ENCODE measurements at places on chromosomes 3 and 15. TPM values are rescaled to one million over a fixed set of nuclear protein-coding genes. Genes with fewer than 3 reads are reported as not detected.

Gene PLSCR2
- total RNA-seq = not detected

Gene ZNF35
- total RNA-seq = 5.4 TPM

Gene IMP3
- 101 TPM for total RNA-seq

Gene SLC28A2
- total RNA-seq = not detected

Gene PPARG
- 0.41 TPM for total RNA-seq

- H3K27ac ChIP-seq = no peak overlapping the region
- H3K4me3 ChIP-seq = no peak overlapping the region
- no peaks in the 10 kb centered on the region for H3K36me3 ChIP-seq
- no peaks in the 10 kb centered on the region for H3K27me3 ChIP-seq
- H3K4me1 ChIP-seq = no peaks in the 10 kb centered on the region
- no peak for DNase-seq
These were observed 345.7 kb downstream of the CADM2 start for GRCh38 chr3:85304360-85304964.

DNA sequence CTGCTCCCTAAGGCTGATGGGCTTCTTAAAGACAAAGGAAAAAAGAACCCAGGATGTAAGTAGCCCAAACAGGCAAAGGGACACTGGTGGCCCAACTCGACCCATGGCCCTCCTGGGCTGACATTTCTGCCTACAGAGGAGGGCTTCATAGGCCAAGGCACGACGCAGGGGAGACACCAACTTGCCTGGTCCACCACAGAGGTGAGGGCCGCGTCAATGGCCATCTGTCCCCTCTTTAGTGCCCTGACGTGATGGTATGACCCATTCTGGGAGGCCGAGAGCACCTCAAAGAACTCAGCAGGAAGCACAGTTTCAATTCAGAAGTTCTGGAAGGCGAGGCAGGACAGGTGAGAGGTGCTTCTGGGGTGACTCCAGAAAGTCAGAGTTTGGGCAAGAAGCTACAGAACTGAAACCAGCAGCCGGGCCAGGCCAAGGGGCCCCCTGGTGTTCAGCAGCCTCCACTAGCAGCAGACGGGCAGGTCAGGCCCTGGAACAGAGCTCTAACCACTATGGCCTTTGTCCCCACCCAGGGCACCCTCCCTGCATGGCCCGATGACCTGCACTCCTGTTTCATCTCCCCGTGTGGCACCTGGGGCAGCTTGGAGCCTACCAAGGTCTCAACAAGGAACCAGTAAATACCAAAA is 45.1 kb downstream of the HMCES start:
- DNase-seq = no peak
- H3K27me3 ChIP-seq = no peaks in the 10 kb centered on the region
- no peak overlapping the region for H3K4me3 ChIP-seq
- H3K36me3 ChIP-seq = no peaks in the 10 kb centered on the region

DNA sequence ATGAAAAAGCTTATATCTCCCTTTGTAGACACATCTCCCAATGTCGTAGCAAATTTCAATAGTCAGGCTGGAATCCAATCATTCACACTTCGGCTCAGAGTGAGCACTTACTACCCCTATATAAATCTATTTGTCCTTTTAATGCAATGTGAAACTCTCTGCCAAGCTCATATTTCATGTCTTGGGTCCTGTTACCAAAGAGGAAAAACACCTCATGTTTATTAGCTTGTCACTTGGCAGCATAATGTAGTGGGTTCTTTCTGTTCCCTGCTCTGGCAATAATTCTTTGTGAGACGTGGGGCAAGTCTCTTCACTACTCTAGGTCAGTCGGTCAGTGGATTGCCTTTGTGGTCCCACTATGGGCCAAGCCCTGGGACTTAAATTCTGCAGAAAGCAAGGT is 107.1 kb downstream of the SRGAP3 start:
- no peak for DNase-seq
- H3K27ac ChIP-seq = no peak overlapping the region
- H3K36me3 ChIP-seq = no peaks in the 10 kb centered on the region
- peaks cover 17% of the 10 kb centered on the region for H3K27me3 ChIP-seq
- H3K4me3 ChIP-seq = no peak overlapping the region
- H3K4me1 ChIP-seq = no peaks in the 10 kb centered on the region

- peak; percentile 50 for DNase-seq
- H3K27ac ChIP-seq = peak overlapping the region; percentile 82
- H3K36me3 ChIP-seq = peaks cover 3% of the 10 kb centered on the region
- peaks cover 10% of the 10 kb centered on the region for H3K27me3 ChIP-seq
- H3K4me1 ChIP-seq = peaks cover 36% of the 10 kb centered on the region
These were observed 735 bp downstream of the GOLGA8B start for GRCh38 chr15:34582461-34583371.

GRCh38 chr15:87570206-87570605 is 686.3 kb downstream of the NTRK3 start:
- H3K4me3 ChIP-seq = no peak overlapping the region
- H3K36me3 ChIP-seq = no peaks in the 10 kb centered on the region
- peaks cover 9% of the 10 kb centered on the region for H3K4me1 ChIP-seq
- no peak overlapping the region for H3K27ac ChIP-seq
- no peaks in the 10 kb centered on the region for H3K27me3 ChIP-seq

DNA sequence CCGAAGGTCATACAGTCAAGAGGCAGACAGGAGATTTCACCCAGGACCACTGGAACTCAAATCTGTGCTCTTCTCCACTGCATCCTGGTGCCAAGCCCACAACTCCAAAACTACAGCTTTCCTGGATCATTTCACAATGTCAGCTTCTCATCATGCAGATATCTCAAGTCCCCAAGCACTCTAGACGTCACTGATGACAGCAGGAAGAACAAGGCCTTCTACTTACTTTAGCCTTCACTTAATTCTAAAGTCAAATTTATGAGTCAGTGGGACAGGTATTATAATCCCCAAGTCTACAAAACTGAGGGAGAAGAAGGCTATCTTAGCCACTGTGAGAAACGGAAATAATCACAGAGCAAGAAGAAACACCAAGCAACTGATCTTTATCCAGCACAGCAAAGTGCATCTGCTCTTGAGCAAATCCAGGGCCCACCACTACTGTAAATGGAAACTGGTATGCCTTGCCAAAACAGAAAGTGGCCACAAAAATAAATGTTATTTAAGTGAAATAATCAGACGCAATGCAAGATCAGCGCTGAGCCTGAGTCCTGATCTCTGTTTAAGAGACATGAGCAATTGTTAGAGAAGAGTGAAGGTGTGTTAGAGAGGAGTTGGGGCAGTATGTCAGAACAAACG is 928 bp downstream of the RAD18 start:
- H3K36me3 ChIP-seq = peaks cover 32% of the 10 kb centered on the region
- peaks cover 32% of the 10 kb centered on the region for H3K4me1 ChIP-seq
- no peak for DNase-seq

DNA sequence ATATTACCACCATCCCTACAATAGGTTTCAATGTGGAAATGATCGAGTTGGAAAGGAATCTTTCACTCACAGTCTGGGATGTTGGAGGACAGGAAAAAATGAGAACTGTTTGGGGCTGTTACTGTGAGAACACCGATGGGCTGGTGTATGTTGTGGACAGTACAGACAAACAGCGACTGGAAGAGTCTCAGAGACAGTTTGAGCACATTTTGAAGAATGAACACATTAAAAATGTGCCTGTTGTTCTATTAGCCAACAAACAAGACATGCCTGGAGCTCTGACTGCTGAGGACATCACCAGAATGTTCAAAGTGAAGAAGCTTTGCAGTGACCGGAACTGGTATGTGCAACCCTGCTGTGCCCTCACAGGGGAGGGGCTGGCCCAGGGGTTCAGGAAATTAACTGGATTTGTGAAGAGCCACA is 510 bp downstream of the ARL14 start:
- no peaks in the 10 kb centered on the region for H3K4me1 ChIP-seq
- H3K36me3 ChIP-seq = no peaks in the 10 kb centered on the region
- H3K4me3 ChIP-seq = no peak overlapping the region

DNA sequence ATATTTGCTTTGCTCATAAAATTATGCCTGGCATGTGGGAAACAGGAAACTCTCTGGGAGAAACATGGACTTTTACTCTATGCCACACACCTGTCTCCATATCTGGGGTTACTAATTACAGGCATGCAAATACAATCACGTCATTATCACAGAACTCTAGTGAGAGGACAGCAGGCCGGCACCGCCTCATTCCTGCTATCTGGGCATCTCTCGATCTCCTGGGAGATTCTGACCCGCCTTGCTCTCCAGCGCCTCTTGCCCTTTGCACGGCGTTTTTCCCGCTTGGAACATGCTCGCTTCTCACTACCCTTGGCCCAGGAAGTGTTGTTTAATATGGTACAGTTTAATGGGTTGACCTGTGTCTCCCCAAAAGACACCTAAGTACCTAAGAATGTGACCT is 45.4 kb upstream of the PARL start:
- no peaks in the 10 kb centered on the region for H3K4me1 ChIP-seq
- H3K27me3 ChIP-seq = no peaks in the 10 kb centered on the region
- H3K36me3 ChIP-seq = peaks cover 4% of the 10 kb centered on the region
- DNase-seq = no peak
- H3K27ac ChIP-seq = no peak overlapping the region

DNA sequence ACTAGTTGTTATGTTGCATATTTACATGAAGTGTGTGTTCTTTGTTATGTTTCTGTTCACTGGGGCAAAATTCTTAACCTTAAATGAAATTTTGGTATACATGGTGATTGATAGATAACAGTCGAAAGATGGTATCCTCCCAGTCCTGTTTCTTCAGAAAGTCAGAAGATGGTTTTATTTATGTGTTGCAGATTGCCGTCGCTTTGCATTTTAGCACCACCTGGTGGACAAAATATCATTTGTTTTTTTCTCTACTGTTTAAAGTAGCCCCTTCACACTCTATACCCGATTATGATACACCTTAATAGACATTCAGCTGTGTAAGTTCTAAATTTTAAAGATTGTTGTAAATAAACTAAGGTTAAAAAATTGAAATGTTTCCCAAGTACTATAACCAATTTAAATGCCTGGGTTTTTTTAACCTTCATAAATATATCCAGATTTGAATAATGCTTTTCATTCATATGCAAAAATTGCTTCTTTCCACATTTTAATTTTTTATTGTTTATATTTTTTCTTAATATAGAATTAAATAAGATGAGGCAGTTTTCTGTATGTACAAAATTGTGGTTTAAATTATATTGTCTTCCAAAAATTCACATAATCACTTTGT is 152.2 kb downstream of the ALCAM start:
- H3K27me3 ChIP-seq = no peaks in the 10 kb centered on the region
- DNase-seq = peak; percentile 37
- H3K4me3 ChIP-seq = no peak overlapping the region
- no peaks in the 10 kb centered on the region for H3K36me3 ChIP-seq
- peaks cover 3% of the 10 kb centered on the region for H3K4me1 ChIP-seq

- peaks cover 17% of the 10 kb centered on the region for H3K27me3 ChIP-seq
- no peak overlapping the region for H3K4me3 ChIP-seq
- H3K27ac ChIP-seq = no peak overlapping the region
- no peaks in the 10 kb centered on the region for H3K36me3 ChIP-seq
- DNase-seq = no peak
These were observed 25.2 kb downstream of the PAQR5 start for GRCh38 chr15:69323893-69324430.

GRCh38 chr3:127168271-127168670 is 24.7 kb upstream of the PRR23E start:
- H3K4me1 ChIP-seq = no peaks in the 10 kb centered on the region
- peaks cover 12% of the 10 kb centered on the region for H3K27me3 ChIP-seq
- H3K4me3 ChIP-seq = no peak overlapping the region
- no peaks in the 10 kb centered on the region for H3K36me3 ChIP-seq

GRCh38 chr3:57160765-57161538 is 4.2 kb downstream of the IL17RD start:
- H3K4me3 ChIP-seq = no peak overlapping the region
- DNase-seq = no peak
- H3K4me1 ChIP-seq = peaks cover 17% of the 10 kb centered on the region
- H3K36me3 ChIP-seq = no peaks in the 10 kb centered on the region
- no peak overlapping the region for H3K27ac ChIP-seq
- peaks cover 56% of the 10 kb centered on the region for H3K27me3 ChIP-seq

DNA sequence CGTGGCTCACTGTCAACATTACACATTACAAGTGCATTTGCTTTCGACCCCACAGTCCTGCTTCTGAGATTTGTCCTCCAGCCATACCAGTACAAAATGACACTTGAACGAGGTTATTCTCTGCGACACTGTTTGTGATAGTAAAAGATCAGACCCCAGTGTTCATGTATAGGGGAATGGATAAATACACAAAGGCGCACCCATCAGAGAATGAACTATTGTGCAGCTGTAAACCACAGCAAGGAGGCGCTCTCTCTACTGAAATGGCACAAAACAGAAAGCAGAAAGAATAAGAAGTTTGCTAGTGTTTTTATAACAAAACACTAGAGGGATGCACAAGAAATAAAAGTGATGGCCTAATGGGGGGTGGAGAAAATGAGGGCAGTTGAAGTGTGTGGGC is 4.9 kb upstream of the CHSY1 start:
- no peak overlapping the region for H3K27ac ChIP-seq
- no peaks in the 10 kb centered on the region for H3K36me3 ChIP-seq
- no peak overlapping the region for H3K4me3 ChIP-seq
- peaks cover 31% of the 10 kb centered on the region for H3K4me1 ChIP-seq
- peaks cover 7% of the 10 kb centered on the region for H3K27me3 ChIP-seq
